ENCODE measurements at places on chromosomes 4 and X. TPM values are rescaled to one million over a fixed set of nuclear protein-coding genes. Genes with fewer than 3 reads are reported as not detected.

DNA sequence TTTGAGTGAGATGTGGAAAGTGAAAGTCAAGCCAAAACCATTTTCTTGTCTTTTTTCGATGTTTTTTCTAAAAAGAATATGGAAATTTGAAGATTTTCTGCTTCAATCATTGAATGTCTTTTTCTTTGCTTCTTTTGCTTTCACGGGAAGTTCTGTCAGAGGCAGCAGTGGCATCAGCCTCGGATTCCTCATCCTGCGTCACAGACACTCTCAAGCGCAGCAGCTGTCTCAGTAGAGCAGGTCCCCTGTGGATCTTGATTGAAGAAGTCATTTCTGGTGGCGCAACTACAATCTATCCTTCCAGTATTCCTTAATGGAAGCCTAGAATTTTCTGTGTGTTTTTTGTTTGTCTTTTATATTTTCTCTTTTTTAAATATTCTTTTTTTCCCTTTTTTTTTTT lies 52.7 kb upstream of the NEIL3 start:
- no peak overlapping the region for H3K27ac ChIP-seq
- no peaks in the 10 kb centered on the region for H3K36me3 ChIP-seq
- no peak for DNase-seq
- no peaks in the 10 kb centered on the region for H3K4me1 ChIP-seq

Gene CLIC2
- total RNA-seq = 1.1 TPM

- H3K27me3 ChIP-seq = no peaks in the 10 kb centered on the region
- no peak overlapping the region for H3K27ac ChIP-seq
- H3K4me3 ChIP-seq = no peak overlapping the region
- peaks cover 16% of the 10 kb centered on the region for H3K4me1 ChIP-seq
These were observed 10.5 kb downstream of the PPAT start for GRCh38 chr4:56424697-56425514.

- peaks cover 20% of the 10 kb centered on the region for H3K36me3 ChIP-seq
- DNase-seq = no peak
These were observed 8.8 kb downstream of the TAPT1 start for GRCh38 chr4:16217300-16218051.

DNA sequence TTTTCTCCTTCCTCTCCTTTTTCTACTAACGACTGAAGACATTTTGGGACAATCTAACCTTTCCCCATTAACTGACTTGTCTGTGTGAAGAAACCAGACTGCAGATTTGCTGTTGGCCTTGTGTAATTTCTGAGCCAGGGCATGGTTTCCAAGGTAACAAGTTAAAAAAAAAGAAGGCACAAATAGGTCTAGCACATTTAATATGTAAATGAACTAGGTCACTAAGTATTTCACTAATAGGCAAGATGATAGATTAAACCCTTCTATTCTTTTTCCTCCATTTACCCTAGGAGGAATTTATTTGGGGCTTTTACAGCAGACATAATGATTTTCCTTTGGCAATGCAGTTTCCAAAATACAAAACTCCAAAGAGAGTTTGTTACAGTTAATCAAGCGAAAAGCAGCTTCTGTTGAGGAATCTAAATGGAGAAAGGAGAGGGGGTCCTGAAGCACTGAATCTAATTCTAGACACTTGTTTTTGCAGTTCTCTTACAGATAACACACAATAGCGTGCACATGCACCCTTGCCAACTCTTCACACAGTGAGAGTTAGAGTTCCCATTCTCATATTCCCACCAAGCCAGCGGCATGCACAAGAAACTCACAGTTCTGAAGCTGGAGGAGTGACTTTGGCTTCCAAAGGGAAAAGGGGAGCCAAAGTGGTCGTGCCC lies 72.0 kb downstream of the TSPAN5 start:
- no peak overlapping the region for H3K27ac ChIP-seq
- no peak for DNase-seq
- H3K4me3 ChIP-seq = no peak overlapping the region
- no peaks in the 10 kb centered on the region for H3K36me3 ChIP-seq
- H3K27me3 ChIP-seq = no peaks in the 10 kb centered on the region
- peaks cover 29% of the 10 kb centered on the region for H3K4me1 ChIP-seq

GRCh38 chr4:87030755-87031441 lies 96.1 kb downstream of the AFF1 start:
- DNase-seq = no peak
- no peaks in the 10 kb centered on the region for H3K36me3 ChIP-seq
- H3K27ac ChIP-seq = no peak overlapping the region
- no peak overlapping the region for H3K4me3 ChIP-seq
- no peaks in the 10 kb centered on the region for H3K27me3 ChIP-seq
- peaks cover 24% of the 10 kb centered on the region for H3K4me1 ChIP-seq

- peaks cover 13% of the 10 kb centered on the region for H3K27me3 ChIP-seq
- H3K27ac ChIP-seq = no peak overlapping the region
- no peaks in the 10 kb centered on the region for H3K36me3 ChIP-seq
- no peak overlapping the region for H3K4me3 ChIP-seq
These were observed 54.5 kb upstream of the HAND2 start for GRCh38 chr4:173584506-173584905.

DNA sequence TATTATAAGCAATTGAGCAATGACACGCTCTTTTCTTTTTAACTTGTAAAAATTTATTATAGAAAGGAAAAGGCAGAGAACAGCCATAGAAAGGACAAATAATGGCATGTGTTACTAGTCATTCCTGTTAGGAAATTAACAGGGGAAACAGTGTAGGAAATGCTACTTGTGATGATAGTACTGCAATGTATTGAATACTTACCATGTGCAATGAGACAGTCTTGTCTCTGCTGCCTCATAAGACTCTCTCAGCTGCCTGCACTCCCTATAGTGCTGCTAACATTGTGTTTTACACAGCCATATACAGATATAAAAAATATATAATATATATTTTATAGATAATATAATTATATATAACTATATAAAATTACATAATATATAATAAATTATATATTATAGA lies 62.3 kb upstream of the SHOX start:
- H3K27me3 ChIP-seq = no peaks in the 10 kb centered on the region
- H3K4me3 ChIP-seq = no peak overlapping the region
- H3K4me1 ChIP-seq = no peaks in the 10 kb centered on the region
- no peak overlapping the region for H3K27ac ChIP-seq
- no peak for DNase-seq

GRCh38 chr4:168515222-168516011 lies 18.6 kb downstream of the PALLD start:
- H3K4me1 ChIP-seq = peaks cover 20% of the 10 kb centered on the region
- H3K27me3 ChIP-seq = peaks cover 1% of the 10 kb centered on the region
- no peaks in the 10 kb centered on the region for H3K36me3 ChIP-seq
- no peak overlapping the region for H3K4me3 ChIP-seq
- no peak overlapping the region for H3K27ac ChIP-seq

- no peak overlapping the region for H3K27ac ChIP-seq
- H3K36me3 ChIP-seq = no peaks in the 10 kb centered on the region
- no peak for DNase-seq
- no peak overlapping the region for H3K4me3 ChIP-seq
- no peaks in the 10 kb centered on the region for H3K27me3 ChIP-seq
- no peaks in the 10 kb centered on the region for H3K4me1 ChIP-seq
These were observed 2.5 kb downstream of the SPIN2A start for GRCh38 chrX:57134702-57135101.

DNA sequence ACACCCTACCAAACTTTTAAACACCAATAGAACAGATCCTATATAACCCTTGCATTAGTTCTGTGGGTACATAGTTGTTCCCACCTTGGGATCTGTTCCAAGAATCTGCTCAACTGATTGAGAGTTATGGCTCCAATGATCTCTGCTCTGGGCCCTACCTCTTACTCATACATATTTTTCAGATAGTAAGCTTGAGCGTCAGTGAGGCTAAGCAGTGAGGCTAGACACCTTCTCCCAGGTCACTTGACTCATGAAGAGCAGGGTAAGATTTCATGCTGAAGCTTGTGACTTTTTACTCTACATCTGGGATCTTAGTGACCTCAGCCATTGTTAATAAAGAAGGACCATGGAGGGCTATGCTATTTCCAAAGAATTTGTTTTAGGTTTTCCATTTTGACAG lies 23.1 kb upstream of the TNIP3 start:
- H3K4me3 ChIP-seq = no peak overlapping the region
- peaks cover 4% of the 10 kb centered on the region for H3K36me3 ChIP-seq
- DNase-seq = no peak
- H3K27ac ChIP-seq = no peak overlapping the region
- H3K4me1 ChIP-seq = peaks cover 75% of the 10 kb centered on the region
- H3K27me3 ChIP-seq = no peaks in the 10 kb centered on the region

Gene PABPC1L2B
- not detected for total RNA-seq

Gene HDX
- 1.0 TPM for total RNA-seq

Gene GYG2
- not detected for total RNA-seq

- no peak for DNase-seq
- no peaks in the 10 kb centered on the region for H3K27me3 ChIP-seq
- H3K27ac ChIP-seq = no peak overlapping the region
These were observed 591.0 kb upstream of the ATOH1 start for GRCh38 chr4:93237521-93237920.

GRCh38 chr4:157896726-157897125 lies 276.1 kb downstream of the GASK1B start:
- DNase-seq = no peak
- H3K27ac ChIP-seq = no peak overlapping the region
- H3K27me3 ChIP-seq = no peaks in the 10 kb centered on the region
- no peaks in the 10 kb centered on the region for H3K36me3 ChIP-seq

Gene TLR1
- total RNA-seq = 1.5 TPM

Gene SPANXD
- not detected for total RNA-seq

All from activated CD4-positive, alpha-beta memory T cell treated with anti-CD3 and anti-CD28 coated beads for 36 hours (primary cell).